ENCODE measurements at places on chromosomes 7 and 10.

GRCh38 chr10:68871105-68871711 is 29.9 kb upstream of the DDX50 start:
- peak; percentile 49 for DNase-seq

GRCh38 chr10:131978366-131978765 is 3.4 kb downstream of the BNIP3 start:
- no peak for DNase-seq

DNA sequence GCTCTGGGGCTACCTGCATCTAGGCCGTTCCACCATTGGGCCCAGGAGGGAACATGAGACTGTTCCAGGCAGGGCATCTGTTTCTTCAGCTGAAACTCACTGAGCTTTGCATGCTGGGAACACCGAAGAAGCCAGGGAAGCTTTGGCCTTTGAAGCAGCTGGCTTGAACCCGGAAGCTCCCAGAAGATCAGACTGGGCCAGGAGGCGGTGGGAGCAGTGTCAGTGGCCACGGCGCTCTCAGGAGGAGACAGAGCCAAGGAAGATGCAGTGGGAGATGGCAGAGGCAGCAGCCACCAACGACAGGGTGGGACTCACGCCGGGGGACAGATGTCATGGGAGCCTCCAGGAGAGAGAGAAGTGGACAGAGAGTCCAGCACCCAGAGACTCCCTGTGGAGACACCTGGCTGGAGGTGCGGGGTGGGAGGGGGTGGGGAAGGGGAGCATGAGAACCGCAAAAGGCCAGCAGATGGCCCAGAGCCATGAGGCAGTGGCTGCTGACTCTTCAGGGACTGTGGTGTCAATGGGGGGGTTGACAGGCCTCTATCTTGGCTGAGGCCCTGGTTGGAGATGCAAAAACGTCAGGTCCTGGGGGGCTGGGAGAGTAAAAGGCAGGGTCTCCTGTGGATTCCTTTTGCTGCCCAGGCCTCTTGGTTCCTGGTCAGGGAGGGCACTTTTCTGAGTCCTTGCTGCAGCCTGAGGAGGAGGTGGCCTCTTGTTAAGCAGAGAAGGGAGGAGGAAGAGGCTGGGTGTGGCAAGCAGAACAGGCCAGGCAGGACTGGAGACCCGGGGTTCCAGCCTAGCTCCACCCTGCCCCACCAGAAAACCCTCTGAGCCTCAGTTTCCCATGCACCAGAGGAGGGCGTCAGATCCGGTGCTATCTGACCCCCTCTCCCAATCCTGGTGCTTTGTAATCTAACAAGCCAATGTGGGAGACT is 6.3 kb upstream of the AQP1 start:
- DNase-seq = no peak

DNA sequence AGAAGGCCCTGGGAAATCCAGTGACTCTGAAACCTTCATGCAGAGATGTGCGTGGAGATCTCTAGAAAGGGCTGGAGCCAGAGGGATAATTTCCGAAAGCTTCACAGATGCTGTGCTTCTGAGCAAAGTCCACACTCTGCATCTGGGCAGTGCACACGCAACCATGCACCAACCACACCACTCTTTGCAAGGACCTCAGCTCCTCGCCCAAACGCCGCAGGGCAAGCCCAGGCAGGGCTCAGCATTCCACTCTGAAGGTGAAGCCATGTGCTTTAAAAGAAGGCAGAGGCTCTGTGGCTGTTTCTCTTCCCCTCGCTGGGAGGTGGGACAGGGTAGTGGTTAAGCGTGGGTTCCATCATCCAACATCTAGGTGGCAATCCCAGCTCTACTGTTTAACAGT is 48.4 kb downstream of the ASB13 start:
- DNase-seq = no peak

DNA sequence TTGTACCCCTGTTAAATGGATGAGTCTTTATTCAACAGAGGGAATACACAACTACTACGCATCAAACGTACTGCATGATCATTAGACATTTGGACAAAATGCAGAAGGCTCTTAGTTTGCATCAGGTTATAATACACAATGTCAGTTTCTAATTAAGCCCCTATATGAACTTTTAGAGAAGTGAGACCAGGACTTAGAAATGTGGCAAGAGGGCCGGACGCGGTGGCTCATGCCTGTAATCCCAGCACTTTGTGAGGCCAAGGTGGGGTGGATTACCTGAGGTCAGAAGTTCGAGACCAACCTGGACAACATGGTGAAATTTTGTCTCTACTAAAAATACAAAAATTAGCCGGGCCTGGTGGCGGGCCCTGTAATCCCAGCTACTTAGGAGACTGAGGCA is 76.3 kb upstream of the MGMT start:
- no peak for DNase-seq

- DNase-seq = no peak
These were observed 34.5 kb upstream of the LYZL1 start for GRCh38 chr10:29254123-29255046.

DNA sequence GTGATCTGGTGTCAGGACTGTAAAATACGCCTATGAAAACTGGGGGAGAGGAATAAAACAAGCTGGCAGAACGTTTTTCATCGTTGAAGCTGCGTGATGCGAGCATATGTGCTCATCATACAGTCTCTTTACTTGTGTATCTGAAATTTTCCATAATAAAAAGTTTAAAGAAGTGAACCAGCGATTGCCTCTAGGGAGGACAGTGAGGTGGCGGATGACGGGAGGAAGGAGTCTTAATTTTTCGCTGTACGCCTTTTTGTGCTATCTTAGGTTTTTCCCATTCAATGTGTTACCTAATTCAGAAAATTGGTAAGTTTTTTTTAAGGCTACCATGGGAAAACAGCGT is 891 bp upstream of the WAPL start:
- DNase-seq = no peak

- DNase-seq = no peak
These were observed 182.9 kb upstream of the SHH start for GRCh38 chr7:155995183-155995612.

DNA sequence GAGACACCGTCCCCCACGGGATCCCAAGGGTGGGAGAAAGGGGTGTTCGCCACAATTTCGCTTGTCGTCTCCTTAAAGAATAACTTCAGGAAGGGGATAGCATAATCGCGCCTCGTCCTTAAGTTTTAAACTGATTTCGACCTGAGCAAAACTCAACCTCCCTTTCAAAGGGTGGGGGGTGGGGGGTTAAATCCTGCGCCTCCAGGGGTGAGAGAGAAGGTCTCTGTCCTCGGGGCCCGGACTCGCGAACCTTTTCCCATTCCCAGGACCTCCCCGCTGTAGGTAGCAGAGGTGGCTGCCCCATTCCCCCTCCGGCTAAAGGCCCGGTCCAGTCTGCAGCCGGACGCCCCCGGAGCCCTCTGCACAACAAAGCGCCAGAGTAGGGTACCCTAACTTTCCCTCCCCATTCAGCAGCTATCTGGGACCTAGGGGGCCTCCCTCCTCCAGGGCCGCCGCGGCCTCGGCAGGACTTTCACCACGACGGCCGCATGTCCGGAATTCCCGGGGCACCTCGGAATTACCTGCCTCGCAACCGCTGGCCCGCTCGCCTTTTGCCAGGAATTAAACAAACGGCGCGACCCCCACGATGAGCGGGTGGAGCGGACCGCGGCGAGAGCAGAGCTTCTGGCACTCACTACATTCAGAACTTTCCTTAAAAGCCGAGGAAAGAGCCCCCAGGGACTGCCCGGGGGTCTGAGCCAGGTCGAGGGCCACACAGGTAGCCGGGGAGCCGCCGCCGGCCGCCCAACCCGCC is 1.7 kb downstream of the CDK6 start:
- DNase-seq = no peak
